Prostate gland (tissue), 2 donors: ENCODE measurements at places on chromosomes 5 and 9.
A peak's percentile ranks its signal among the peaks of the same experiment; 100 is the strongest.

DNA sequence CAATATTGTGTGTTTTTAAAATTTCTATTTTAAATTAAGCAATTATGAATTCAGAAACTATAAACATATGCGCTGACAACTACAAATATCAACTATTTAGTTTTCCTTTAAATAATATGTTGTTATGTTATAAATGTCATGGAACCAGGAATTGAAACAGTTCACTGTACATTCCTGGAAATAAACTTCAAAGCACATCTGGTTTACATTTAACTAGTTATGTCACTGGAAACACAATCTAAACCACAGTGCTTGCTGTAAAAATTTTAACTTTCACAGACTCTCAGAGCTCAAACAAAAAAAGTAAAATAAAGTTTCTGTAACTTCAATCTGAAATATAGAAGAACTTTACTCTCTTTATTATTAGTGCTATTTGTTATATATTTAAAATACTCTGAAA is 179.2 kb downstream of the FBN2 start:
- no peak for DNase-seq

DNA sequence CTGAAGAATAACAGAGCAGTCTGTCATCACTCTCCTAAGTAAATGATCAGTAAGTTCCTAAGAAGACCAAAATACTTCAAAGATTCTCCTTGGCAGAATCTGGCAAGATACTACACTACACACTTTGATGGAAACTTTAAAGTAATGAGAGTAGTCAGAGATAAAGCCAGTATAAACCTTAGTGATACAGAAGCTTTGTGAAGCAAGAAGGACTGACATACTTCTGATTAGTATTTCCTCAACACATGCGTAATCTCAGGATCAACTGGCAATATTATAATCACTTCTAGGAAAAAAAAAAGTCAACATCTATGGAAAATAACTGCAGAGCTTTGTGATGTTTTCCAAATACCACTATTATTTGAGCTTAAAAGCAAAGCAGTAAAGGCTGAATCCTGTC is 34.0 kb upstream of the ADAMTS19 start:
- DNase-seq, result no peak

DNA sequence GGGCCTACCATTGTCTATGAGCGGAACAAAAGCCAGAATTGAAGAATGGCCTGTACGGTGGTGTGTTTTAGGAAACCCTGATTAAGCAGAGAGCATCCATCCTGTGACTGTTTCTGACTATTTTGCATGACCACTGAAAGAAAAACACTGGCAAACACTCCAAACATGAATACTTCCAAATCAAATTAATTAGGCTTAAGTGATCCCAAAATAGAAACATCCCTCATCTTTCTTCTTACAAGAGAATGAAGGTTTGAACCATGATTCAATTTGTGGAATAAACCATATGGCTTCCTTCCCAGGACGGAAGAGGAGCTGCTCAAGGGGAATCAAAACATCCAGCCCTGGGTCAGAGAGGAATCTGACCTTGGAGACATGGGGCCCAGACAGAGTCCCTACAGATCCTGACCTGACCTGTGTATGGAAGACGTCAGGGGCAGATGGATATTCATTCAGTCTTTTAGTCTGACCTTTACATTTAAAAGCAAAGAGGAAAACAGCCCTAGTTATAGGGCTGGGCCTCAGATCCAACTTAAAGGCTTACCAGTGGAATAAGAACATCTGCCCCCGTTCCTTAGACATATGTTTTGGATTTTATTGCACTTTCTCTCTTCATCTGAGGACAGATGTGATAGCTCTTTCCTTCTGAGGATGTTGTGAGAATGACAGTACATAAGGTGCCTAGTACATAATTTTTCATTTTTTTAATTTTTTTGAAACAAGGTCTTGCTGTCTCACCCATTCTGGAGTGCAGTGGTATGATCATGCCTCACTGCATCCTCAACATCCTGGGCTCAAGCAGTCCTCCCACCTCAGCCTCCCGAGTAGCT is 17.6 kb upstream of the RECK start:
- no peak for DNase-seq

- DNase-seq, result no peak
These were observed 11.6 kb upstream of the CRB2 start for GRCh38 chr9:123344192-123344949.

DNA sequence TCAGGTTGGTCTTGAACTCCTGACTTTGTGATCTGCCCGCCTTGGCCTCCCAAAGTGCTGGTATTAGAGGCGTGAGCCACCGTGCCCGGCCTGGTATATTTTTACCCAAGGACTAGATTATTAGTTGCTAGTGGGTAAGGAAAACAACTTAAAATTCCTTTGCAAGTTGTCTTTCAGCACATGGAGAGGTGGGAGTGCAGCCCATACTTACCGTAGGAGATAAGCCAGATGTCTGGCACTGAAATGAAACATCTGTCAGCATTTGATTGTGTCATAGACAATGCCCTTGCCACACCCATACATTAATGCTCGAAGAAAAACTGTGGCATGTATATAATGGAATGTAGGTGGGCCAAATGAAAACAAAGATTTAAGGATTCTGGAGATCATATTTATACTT is 36.6 kb upstream of the ANKH start:
- no peak for DNase-seq

DNA sequence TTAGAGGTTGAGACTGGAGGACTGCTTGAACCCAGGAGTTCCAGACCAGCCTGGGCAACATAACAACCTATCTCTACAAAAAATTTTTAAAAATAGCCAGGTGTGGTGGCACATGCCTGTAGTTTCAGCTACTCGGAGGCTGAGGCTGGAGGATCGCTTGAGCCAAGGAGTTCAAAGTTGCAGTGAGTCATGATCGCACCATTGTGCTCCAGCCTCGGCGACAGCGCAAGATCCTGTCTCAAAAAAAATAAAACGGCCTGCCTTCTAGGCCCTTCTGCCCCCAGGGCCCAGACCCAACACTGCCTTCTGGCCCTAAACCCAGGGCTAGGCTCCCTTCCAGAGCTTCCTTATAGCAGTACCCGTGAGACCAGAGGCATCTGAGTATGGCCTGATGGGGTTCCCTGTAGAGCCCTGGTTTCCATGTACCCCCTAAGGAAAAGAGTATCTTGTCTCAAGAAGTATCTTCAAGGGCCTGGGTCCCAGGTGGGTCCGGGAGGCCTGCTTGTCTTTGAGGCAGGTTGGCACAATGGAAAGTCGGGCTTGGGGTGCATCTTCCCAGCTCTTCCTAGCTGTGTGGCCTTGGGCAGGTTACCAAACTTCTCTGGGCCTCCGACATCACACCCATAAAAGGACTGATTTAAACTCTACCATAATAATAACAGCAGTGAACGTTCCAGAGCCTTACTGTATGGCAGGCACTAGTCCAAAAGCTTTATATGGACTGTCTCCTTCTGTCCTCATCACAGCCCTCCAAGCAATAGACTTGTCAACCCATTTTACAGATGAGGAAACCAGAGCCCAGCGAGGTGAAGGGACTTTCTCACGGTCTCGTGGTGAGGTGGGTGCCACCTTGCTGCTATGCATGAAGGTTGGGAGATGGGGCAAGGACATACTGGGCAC is 9.6 kb downstream of the LRRC8A start:
- no peak for DNase-seq

DNA sequence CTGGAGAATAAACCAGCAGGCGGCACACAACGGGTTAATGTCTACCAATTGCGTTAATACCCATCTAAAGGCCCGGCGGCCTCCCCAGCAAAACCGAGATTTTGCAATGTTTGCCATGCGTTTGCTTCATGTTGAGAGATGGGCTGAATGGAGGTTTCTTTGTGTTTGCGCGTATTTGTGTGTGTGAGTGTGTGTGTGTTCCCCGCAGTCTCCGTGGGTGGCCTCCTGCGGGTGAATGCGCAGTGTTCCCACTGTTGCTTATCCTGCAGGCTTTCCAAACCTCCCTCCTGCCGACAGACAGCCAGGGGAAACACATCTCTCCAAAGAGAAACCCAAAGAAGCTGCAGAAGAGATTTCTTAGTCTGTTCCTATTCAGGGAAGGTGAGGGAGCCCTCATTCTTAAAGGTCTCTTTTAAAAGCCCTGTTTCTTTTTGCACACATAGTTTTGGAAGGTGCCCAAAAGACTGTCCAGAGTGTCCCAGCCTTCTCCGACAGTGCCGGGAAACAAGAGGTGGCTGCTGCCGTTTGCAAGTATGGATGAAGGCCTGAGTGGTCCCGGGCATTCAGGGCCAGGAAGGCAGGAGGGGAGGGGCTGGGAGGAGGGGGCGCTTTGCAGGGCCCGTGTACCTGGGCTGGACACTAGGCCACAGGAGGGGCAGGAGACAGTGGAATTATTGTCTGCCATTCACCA is 103.8 kb upstream of the ERCC6L2 start:
- DNase-seq, result peak; percentile 21

GRCh38 chr9:93588641-93589609 is 12.5 kb downstream of the PHF2 start:
- no peak for DNase-seq

GRCh38 chr9:131815970-131816873 is 76.3 kb upstream of the RAPGEF1 start:
- DNase-seq, result no peak

DNA sequence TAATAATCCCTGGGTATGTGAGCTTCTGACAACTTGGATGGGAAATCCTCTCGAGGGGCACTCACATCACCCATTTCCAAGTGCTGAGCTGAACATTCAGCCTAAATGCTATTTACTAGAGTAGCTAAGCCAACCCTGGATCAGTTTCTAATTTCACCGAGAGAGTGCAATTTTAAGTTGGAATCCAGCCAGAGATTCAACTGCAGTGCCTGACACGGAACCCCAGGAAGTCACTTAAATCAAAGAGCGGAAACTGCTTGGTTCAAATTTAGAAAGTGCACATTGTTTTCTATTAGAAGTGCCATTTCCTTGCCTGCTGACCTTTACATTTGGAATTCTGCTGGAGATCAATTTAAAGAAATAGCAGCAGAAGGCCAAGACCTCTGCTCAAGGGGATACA is 8.8 kb downstream of the SPRY4 start:
- no peak for DNase-seq

DNA sequence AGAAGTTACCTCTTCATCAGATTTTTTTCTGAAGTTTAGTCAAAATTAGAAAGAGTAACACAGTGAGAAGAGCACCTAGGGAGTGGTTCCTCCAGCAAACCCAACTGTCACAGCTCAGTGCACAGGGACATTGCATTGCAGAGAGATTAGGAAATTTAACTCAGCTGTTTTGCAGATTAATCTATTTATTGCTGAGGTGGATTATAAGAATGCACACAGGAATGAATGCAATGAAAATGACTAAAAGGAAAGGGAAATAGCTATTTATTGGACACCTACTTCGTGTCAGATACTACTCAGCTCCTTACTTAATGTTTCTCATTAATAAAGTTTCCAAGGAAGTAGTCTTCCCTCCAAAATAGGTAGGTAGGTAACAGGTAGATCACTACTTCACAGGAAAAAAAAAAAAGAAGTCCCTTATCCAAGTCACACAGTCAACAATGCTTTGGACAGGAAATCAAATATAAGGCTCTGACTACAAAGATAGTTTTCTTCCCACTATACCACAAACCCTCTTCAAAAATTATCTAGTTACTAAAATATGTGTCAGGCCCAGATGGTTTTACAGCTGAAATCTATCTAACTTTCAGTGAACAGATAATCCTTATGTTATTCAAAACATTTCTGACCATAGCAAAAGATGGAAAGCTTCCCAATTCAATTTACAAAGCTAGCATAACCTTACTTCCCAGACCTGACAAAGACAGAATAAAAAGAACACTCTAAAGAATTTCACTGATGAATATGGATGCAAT is 442.2 kb upstream of the MPDZ start:
- DNase-seq, result no peak

GRCh38 chr9:96751815-96752214 is 26.1 kb downstream of the ZNF510 start:
- DNase-seq, result no peak

- DNase-seq, result no peak
These were observed 96.0 kb upstream of the RUFY1 start for GRCh38 chr5:179454356-179454755.

- DNase-seq, result no peak
These were observed 208.8 kb downstream of the NR3C1 start for GRCh38 chr5:143194713-143195112.

DNA sequence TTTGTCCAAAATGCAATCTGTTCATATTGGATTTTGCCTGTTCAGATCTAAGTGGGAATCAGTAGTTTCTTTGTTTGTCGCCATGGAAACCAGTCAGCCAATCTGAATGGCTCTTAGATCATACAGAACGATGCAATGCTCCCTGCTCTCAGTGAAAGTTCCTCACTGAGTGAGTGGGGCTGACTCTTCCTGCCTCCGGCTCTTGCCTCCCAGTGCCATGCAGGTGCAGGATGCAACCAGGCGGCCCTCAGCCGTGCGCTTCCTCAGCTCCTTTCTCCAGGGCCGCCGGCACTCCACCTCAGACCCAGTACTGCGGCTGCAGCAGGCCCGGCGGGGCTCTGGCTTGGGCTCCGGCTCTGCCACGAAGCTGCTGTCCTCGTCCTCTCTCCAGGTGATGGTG is at the start of gene PTPDC1:
TSS of gene PTPDC1 (plus strand) at position 151 of the 400 bp plus-strand sequence. CDS start at position 218, 67 bp downstream.
- no peak for DNase-seq

DNA sequence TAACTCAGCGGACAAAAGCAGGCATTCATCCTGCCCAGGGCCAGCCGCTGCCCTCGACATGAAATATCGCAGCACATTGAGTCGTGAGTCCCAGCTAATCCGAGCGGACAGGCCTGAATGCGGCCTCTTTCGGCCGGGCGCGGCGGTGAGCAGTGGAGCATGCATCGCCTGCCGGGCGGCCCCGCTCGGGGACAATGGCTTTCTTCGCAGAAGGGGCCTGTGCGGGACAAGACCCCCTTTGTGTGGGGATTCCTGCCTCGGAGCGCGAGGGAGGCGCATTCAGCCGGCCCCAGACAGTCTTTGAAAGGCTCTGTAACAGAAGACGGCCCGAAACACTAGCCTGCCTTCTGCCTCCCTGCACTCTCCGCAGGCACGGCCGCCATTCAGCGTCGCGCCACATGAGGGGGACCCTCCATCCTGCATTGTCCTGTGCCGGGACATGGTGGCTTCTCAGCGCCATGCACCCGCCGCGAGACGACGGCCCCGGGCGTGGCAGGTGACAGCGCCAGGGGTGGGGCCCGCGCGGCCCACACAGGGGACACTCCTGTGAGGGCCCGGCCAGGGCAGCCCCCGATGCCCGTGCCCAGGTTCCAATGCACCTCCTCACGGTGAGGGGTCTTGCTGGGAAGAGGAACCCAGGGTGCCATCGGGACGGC is 52.0 kb downstream of the EXD3 start:
- DNase-seq, result no peak

DNA sequence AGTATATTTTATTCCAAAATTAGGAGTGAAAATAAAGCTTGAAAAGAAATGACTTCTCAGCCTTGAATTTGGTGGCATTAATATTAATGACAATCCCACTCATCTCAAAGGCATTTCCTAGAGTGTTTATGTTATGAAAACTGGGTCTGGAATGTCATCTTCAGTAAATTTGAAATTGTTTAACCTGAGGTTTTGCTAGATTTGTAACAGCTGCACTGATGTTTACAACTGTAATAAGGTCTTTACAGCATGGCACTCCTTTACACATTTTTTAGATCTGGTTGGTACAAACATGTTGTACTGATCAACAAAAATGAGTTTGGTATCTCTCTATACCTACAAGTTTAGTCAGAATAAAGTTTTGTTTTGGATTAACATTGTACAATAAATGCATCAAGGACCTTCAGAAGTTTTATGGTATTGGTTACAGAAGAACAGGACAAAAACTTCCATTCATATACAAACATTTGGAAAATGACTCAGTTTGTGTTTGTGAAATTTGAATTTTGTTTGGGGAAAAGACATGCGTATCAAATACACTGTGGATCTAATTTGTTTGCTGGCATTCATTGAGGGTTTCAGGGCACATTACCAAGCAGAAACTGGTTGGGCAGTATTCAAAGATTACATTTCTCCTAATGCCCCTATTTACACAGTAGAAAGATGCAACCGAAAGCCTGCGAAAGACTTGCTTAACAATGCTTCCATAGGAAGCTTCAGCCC is 11.6 kb downstream of the FANCC start:
- no peak for DNase-seq
